ENCODE measurements at places on chromosomes 3 and 15. TPM values are rescaled to one million over a fixed set of nuclear protein-coding genes. Genes with fewer than 3 reads are reported as not detected.

DNA sequence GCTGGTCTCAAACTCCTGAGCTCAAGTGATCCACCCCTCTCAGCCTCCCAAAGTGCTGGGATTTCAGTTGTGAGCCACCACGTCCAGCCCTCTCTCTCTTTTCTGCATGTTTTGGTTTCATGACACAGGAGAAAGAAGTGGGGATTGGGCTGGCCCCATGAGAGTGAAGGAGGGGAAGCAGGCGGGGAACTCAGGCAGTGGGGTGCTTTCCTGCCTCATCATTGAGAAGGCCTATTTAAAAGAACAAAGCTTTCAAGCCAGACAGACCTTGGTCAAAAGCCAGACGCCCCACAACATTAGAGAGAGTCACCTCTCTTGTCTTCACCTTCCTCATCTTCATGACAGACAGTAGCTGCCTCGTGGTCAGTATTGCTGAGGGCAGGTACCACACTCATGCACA, 15.9 kb downstream of the PSTPIP1 start:
- DNase-seq, result no peak

- DNase-seq, result no peak
Measured at GRCh38 chr3:178823591-178824246, 247.9 kb downstream of the ZMAT3 start.

- peak; percentile 25 for DNase-seq
Measured at GRCh38 chr3:156577736-156578135, 22.8 kb upstream of the SSR3 start.

GRCh38 chr3:172210355-172210754, 171.0 kb downstream of the FNDC3B start:
- DNase-seq, result no peak

GRCh38 chr3:148641722-148642121, 56.0 kb upstream of the AGTR1 start:
- no peak for DNase-seq

DNA sequence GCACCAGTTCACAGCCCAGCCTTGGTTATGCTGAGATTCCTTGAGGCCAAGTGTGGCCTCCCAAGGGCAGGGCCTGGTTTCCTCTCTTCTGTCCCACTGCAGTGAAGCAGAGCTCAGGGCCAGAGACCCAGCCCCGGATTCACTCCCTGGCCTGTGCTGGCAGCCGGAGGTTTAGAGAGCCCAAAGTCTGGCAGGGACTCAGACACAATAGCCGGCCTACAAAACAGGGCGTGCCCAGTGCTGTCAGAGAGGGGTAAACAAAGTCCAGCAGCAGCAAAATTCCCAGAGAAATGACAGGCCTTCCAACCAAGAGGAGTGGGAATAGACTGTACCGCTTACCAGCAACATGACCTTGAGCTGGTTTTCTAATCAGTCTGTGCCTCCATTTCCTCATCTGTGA, 14.0 kb downstream of the VIPR1 start:
- DNase-seq, result no peak

GRCh38 chr3:193237030-193237429, 4.0 kb upstream of the PLAAT1 start:
- DNase-seq, result no peak

- DNase-seq, result no peak
Measured at GRCh38 chr15:29400701-29401100, 131.1 kb upstream of the NSMCE3 start.

DNA sequence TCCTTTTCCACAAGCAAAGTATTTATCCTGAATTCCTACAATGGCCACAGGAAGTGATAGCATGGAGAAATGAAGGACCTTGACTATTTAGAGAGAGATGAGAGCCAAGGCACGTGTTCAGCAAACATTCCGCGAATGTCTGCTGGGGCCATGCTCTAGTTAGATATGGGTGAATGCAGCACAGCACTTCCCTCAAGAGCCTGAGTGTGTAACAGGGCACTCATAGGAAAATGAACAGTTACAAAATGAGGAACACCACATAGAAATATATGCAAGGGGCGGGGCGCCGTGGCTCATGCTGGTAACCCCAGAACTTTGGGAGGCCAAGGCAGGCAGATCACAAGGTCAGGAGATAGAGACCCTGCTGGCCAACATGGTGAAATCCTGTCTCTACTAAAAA, 406.9 kb downstream of the NR2F2 start:
- DNase-seq, result no peak

DNA sequence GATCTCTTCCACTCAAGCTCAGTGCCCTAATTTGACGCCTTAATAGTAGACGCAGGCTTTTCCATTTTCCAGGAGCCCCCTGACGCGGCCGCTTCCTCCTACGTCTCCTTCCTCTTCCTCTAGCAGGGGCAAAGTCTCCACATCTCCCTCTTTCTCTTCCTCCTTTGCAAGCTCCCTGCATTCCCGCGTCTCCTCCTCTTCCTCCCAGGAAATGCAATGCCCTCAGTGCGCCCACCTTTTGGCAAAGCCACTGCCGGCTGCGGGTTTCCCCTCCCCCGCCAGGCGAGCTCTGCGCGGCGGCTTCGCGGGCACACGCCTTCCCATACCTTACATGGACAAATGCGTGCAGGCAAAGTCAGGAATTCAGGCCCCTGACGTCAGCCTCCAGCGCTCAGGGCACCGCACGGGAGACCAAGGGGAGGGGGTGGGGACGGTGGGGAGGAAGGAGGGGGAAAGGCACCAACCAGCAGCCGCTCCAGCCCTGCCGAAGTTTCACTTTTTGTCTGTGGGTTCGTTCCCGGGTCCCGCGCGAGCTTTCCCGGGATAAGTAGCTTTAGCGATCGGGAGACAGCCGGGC, 432 bp upstream of the LPP start:
- peak; percentile 74 for DNase-seq

DNA sequence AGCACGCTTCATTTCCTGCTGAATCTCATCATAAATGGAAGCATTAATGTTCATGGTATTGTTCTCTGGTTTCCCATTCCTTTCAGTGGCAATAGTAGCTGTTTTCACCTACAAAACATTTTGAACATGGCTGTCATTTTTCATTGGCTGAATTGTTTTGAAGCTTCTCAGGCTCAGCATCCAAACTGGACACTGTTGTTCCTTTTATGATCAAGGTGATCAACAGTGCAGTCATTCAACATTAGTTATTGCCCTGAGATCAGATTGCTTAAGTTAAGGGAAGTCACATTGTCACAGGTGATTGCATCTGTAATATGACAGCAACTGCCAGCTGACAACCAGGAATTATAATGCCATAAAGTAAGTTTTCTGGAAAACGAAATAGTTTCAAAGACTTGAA, 46.9 kb downstream of the SATB1 start:
- DNase-seq, result no peak

- DNase-seq, result no peak
Measured at GRCh38 chr3:22671848-22672247, 531.3 kb upstream of the UBE2E2 start.

DNA sequence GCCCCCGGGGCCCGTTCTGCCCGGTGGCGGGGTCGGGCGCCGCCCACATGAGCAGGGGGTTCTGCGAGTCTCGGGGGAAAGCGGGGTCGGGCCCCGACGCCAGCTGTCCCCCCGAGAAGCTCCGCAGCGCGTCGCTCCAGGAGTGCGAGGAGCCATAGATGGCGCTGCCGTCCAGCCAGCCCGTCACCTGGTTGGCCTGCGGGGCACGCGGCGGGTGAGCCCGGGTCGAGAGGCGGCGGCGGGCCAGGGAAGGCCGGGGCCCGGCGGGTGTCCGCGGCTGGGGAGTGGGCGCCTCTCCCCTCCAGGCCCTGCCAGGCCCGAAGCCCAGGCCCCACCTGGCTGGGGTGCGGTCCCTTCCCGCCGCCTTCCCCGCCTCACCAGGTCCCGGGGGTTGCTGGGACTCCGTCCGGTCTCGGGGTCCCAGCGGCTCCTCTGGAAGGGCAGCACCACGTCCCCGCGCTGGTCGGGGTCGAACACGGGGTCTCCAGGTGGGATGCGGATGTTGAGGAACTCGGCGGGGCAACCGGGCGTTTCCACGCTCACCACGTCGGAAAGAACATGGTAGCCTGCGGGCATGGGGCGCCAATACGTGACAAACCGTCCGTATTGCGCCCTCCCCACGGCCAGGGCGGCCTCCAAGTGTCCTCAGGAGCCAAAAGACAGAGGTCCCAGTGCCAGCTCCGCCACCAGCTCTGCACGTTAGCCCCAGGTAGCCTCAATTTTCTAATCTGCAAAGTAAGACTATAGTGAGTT, 2.4 kb downstream of the DUOX2 start:
- no peak for DNase-seq

DNA sequence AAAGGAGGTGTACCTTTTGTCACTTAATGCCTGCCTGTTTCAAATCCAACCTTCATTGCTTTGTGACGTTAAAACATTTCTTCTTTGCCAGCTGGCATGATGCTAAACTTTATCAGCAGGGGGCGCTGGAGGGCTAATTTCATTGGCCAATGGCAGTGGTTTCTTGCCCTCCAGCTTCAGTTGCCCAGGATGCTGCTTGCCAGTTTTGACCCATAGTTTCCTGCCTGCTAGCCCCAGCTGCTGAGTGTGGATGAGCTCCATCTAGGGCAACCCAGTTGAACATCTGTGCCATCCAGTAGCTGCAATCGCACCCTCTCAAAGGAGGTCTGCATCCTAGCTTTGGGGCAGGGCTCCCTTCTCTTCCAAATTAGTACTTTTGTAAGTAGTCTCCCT, 22.1 kb downstream of the ACKR2 start:
- DNase-seq, result peak; percentile 73

DNA sequence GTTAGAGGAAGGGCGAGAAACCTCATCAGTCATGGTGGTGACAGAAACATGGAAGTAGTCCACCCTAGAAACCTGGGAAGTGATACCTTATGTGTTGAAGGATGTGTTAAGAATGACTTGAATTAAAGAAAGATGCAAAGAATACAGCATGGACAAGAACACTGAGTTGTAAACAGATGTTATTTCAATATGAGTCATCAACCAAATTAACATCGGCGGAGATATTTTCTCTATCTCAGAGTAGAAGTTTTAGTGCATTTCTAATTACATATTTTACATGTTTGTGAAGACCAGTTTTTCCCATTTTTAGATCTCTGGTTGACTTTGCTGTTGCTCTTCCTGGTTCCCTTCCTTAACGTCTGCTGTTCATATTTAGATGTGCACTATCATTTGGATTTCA, 268.8 kb upstream of the TBL1XR1 start:
- DNase-seq, result no peak

- no peak for DNase-seq
Measured at GRCh38 chr15:57330619-57331340, 45.5 kb upstream of the CGNL1 start.

- no peak for DNase-seq
Measured at GRCh38 chr3:59456852-59457485, 407.1 kb upstream of the CFAP20DC start.

DNA sequence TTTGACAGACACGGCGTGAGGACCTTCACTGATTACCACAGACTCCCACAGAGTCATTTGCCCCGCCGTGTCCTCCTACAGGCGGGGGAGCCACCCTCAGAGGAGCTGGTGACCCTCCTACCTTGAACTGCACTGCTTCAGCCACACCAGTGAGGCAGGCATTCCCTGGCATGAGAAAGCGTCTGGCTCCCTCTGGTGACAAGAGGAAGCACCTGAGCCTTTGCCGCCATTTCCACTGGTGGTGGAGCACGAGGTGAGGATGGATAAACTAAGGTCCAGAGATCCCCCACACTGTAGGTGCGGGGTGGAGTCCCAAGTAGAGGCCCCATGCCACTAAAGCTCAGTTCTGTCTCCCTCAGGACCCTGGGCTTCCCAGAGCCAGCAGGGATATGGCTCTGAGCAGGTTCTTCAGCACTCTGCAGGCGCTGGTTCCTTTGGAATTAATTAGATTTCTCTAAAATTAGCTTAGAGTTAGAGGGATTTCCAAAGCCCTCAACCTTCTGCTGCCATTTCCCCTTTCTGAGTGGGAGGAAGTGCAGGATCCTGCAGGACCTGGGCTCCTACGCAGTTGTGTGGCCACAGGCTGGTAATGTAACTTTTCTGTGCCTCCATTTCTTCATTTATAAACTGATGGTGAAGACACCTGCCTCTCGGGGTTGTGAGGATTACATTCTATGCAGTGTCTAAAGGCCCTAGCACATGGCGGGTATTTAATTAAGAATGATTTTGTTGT, 224.0 kb downstream of the SLCO3A1 start:
- DNase-seq, result peak; percentile 84

DNA sequence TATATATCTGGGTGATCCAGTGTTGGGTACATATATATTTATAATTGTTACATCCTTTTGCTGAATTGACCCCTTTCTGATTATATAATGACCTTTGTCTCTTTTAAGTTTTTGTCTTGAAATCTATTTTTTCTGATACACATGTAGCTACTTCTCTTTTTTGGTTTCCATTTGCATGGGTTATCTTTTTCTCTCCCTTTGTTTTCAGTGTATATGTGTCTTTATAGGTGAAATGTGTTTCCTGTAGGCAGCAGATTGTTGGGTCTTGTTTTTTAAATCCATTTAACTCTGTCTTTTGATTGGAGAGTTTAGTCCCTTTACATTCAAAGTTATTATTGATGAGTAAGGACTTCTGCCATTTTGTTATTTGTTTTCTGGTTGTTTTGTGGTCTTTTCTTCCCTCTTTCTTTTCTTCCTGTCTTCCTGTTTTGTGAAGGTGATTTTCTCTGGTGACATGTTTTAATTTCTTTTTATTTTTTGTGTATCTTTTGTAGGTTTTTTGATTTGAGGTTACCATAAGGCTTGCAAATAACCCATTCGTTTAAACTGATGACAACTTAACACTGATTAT, 56.8 kb downstream of the STARD9 start:
- no peak for DNase-seq

DNA sequence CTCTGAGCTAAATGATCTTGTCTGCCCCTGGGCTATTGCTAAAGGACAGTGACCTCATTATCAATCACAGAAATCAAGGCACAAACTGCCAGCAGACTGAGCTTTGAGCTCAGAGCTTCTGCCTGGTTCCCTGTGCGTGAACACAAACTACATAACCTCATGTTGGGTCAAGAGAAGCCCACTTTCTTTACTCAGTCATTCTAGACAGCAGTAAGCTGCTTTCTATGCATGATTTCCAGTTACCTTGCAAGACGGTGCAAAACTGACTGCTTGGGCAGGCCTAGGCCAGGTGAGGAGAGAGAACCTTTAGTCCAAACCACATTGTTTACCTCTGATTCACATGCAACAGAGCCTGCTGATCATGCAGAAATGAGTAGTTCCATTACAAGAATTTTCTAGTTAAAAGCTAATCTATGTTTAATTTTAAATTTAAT, 75.1 kb downstream of the ARRDC4 start:
- no peak for DNase-seq

DNA sequence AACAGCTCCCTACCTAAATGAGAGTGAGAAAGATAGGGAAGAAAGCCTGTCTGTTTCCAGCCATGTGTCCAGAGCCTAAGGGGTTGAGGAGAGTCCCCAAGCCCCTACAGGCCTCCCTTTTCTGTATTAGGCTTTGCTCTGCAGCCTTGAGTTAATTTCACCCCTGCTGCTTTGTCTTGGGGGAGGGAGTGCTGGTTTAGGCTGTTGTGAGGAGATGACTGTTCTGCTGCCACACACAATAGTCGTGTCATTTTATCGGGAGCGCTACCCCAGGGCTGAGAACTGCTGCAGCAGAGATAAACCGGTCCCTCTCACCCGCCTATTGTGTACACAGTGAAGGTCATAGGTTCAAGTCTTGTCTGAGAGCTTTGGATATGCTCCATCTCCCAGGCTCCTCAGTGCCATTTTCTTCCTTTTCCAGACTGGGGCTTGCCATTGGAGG, 1.4 kb downstream of the ZNF609 start:
- no peak for DNase-seq

ZFAND6 gene
- 113 TPM for total RNA-seq

DUOXA2 gene
- not detected for total RNA-seq

ZNF106 gene
- total RNA-seq, result 24.9 TPM

CILP gene
- 0.03 TPM for total RNA-seq

DPPA4 gene
- not detected for total RNA-seq

RBMS3 gene
- total RNA-seq, result not detected

Measured in HT-29 (cell line).